ENCODE measurements at places on chromosomes 12 and 14.

GRCh38 chr12:94169495-94169894, 21.1 kb downstream of the PLXNC1 start:
- no peak for DNase-seq

DNA sequence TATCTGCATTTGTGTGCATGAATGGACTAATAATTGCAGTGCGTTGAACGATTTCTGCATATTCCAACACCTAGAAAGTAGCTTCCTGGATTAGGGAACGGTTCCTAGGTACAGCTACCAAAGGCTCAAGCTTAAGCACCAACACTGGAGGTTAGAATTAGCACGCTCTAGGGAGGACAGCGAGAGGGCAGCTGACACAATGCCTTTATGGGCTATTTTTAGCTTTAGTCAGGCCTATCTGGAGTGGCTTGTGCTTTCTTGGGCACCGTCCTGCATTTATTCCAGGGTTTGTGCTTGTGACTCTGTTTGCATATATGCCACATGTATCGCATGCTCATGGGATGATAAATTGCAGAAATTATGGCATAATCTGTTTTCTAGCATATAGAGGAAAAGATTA, 13.7 kb downstream of the ETV6 start:
- DNase-seq: no peak

- no peak for DNase-seq
These were observed 350.9 kb downstream of the C12orf75 start for GRCh38 chr12:105681341-105681740.

DNA sequence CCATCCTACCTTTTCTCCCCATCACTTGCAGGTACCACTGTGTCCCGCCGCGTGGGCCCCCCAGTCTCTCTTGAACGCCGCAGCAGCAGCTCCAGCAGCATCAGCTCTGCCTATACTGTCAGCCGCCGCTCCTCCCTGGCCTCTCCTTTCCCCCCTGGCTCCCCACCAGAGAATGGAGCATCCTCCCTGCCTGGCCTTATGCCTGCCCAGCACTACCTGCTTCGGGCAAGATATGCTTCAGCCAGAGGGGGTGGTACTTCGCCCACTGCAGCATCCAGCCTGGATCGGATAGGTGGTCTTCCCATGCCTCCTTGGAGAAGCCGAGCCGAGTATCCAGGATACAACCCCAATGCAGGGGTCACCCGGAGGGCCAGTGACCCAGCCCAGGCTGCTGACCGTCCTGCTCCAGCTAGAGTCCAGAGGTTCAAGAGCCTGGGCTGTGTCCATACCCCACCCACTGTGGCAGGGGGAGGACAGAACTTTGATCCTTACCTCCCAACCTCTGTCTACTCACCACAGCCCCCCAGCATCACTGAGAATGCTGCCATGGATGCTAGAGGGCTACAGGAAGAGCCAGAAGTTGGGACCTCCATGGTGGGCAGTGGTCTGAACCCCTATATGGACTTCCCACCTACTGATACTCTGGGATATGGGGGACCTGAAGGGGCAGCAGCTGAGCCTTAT, 9.2 kb downstream of the ARHGAP9 start:
- no peak for DNase-seq

DNA sequence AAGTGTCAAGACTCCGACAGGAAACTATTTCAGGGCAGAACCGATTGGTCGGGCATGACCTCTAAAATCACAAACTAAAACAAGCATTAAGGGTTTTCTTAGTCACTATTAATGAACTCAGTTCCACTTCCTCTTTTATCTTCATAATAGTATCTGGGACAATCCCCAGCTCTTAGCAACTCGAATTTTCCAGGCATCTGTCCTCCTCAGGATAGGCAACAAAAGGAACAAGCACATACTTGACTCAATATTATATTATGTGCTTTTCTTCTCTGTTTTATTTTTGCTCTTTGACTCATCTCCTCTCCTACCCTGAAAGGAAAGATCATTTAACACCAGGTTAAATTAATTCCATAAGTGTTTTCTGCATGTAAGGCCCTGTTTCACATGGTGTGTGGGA, 638.3 kb upstream of the TBX3 start:
- no peak for DNase-seq

DNA sequence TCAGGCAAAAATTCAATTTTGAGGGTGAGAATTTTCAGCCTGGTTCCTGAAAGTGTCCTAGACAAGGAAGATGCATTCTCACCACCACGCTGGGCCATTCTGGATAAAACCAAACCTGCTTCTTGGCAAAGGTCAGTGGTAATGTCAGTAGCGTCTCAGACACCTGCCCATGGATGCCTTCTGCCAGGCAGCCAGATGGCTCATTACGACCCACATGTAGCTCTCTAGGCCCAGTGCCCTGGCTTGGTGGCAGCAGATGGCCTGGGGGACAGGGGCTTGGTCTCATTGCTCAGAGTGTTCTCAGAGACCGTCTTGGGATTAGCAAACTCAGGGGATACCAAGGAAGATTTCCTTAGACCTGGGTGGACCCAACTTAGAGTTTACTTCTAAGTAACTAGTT, 105.1 kb downstream of the ARF6 start:
- no peak for DNase-seq

DNA sequence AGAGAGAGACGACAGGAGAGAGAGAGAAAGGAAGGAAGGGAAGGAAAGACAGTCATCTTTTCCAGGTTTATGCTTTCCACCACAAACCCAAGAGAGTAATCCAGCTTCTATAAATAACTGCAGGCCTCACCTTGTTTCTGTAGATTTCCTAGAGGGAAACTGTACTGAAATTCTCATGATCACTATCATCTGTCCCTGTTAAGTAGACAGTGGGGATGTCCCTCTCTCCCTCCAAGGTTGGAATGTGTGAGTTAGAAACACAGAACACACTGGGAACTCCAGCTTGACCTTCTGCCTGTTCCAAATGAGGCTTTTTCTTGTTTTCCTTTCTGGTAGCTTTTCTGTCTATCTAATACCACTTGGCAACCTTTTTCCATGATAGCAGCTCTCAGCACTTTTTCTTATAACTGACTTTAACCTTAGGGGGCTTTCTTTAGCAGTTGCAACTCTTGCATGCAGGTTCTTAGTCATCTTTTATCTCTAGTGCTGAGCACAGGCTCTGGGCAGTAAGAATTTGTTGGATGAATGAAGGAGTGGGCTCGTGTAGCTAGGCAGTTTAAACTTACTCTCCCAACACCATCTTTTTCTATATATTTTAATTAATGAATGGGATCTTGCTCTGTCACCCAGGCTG, 22.8 kb upstream of the FBXO33 start:
- no peak for DNase-seq

DNA sequence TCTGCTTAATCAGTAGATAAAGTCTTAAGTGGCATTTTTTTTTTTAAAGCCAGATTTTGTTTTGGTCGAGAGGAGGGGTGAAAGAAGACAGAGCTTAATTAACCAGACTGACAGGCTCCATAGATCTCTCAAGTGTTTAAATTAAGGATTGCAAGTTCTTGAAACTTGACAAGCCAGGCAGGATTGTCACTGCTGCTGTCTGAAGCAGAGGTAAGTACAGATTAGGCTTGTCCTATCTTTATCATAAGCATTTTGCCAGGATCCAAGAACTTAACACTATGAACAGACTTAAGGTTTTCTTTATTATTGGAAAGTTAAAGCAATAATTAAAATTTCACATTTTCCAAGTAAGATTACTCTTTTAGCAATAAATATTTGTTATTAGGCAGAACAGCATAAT, 179.6 kb upstream of the LMO3 start:
- DNase-seq: no peak

DNA sequence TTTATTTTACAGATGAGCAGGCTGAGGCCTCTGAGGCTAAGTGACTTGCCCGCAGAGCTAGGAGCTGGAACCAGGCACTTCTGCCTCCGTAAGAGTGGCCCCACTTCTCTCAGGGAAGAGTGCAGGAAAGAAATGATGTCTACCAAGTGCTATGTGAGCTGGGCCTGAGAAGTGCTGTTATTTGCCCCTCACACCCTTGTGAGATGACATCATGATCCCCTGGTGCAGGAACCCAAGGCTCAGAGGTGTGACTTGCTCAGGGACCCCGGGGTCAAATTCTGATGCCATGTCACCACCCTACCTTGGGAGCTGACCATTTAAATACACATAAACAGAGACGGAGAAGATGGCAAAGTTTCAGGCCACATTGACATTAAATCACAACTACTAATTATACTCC, 63.7 kb upstream of the DDX11 start:
- DNase-seq: no peak

DNA sequence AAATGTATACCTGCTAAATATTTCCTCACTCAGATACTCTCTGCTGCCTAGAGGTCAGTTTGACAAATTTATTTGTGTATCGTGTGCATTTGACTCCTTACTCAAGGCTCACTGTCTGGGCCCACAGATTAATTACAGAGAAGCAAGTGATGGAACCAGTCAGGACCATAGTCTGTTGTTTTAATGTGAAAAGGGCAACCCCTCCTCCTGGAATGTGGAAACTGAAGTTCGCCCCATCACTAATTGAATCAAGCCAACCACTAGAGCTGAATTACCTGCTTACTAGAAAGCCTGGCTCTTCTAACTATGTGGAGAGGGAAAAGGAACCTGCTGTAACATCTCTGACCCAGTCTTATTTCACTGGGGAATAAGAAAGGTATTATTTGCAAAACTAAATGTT, 199.9 kb upstream of the KRR1 start:
- DNase-seq: no peak

GRCh38 chr12:86407620-86408208, 151.5 kb upstream of the MGAT4C start:
- no peak for DNase-seq

GRCh38 chr12:29216797-29217575, 67.9 kb downstream of the FAR2 start:
- DNase-seq: no peak

- DNase-seq: no peak
These were observed 65.9 kb upstream of the JDP2 start for GRCh38 chr14:75361751-75362433.
